ENCODE measurements at places on chromosomes 5 and 9.

DNA sequence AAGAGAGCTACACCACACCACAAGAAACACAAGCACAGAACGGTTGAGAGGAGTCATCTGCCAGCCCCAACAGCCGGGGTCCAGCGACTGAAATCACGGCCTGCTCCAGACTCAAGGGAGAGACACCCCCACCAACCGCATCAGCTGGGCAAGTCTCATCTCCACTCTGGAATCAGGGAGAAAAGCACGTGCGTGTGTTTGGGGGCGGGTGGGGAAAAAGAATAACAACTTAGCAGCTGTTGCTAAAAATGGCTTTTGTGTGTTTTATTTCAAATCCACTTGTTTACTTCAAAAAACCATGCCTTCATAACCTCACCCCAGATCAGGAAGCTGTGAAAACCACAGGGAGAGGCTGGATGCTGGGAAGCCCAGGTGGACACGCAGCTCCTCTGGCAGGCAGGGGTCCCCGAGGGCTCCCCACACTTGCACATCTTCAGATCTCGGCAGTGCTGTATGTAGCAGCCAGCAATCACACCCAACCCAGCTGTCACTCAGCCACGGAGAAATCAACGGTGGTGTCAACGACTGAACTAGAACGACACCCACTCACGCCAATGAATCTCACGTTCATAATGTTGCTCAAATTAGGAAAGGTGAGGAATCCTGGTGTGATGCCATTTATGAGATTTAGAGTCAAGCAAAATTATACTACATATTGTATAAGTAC lies 19.0 kb downstream of the PNPLA7 start:
- peak; percentile 28 for DNase-seq

DNA sequence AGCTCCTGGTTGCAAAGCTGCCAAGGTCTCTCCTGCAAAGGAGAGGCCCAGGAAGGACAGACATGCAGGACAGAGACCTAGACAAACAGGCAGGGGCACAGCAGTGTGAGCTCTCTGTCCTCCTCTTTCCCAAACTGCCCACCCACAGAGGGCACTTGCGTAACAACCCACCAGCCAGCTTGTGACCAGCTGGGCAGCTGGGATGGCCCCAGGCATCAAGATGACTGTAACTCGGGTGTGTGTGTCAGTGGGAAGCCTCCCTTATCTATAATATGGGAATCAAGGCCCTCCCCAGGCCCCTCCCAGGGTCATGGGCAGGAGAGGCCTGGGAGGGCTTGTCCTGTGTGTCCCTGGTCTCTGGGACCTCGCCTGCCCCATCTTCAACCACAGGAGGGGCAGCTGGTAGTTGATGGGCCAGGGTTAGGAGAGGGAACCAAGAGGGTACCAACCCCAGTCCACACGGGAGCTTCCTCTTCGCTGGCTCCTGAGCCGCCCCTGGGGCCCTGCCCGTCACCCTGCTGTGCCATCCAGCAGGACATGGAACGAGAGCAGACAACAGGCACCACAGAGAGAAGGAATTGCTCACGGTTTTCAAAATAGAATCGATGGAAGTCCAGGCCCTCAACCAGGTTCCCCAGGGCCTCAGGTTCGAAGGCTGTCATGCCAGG lies 37.9 kb downstream of the SLC6A7 start:
- no peak for DNase-seq

DNA sequence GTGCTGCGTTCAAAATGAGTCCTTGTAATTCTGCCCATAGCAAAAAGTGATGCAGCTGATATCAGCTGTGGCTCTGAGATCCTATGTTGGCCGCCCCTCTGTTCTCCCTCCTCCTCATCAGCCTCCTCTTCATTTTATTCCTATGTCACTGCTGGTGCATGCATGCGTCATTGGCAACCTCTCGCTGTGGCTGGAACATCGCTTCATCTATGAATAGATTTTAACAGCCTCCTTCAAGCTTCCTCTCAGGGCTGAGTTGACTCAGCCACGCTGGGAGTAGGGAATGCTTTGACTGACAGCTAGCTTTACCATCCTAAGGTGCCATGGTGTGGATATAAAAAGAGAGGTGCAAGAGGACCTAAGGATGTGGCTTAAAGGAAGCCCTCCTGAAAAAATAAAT lies 303.5 kb downstream of the PLK2 start:
- DNase-seq: peak; percentile 29

DNA sequence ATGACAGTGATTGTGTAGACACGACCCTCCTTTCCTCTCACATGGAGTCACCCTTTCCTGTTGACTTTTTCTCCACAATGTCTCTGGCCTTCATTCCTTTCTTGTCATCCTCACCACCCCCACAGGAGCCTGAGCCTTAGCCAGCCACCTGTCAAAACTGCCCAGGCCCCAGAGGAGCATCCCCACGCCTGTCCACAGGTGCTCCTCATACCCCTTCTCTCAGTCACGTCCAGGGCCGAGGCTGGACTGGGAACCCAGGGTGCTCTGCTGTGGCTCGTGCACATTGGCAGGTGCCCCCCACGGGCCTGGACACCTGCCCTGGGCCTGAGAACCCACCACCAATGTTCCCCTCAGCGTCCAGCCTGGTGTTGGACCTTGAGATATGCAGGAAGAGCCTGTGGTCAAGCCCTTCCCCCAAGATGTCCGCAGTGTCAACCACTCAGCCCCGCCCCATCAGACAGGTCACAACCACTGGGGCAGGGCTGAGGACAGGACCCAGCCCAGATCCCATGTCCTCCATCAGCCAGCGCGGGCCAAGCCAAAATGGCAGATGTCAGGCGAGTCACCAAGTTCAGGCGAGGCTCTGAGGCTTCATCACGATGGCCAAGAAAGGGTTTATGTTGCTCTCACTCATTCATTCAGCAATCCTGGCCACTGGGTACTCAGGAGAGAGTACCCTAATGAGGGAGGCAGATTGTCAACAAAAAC lies 65.8 kb upstream of the STXBP1 start:
- DNase-seq: no peak

DNA sequence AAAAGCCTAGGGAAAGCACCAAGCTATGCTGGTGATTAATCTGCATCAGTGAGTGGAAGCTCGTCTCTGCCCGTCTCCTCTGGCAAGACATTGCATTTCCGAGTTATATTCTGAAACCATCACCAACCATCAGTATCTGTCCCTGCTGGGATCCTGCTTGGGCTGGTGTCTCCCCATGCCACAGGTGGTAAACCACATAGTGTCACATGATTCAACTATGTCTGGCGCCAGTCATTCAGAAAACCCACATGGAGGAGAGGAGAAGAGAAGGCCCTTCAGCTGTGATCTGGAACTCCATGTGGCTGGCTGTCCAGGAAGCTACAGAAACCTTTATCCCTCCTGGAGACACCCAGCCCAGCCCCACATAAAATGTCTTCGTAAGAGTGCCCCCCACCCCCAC lies 4.8 kb downstream of the IL9 start:
- no peak for DNase-seq

Data from left hindlimb (tissue), 1 donor.